ENCODE measurements at places on chromosomes 1 and 21.

- no peak for DNase-seq
Observed at GRCh38 chr1:83318366-83318765, 680.6 kb downstream of the TTLL7 start.

- DNase-seq, result no peak
Observed at GRCh38 chr21:33684923-33685560, 42.7 kb downstream of the ITSN1 start.

- DNase-seq, result no peak
Observed at GRCh38 chr1:1088029-1088800, 14.1 kb upstream of the RNF223 start.

DNA sequence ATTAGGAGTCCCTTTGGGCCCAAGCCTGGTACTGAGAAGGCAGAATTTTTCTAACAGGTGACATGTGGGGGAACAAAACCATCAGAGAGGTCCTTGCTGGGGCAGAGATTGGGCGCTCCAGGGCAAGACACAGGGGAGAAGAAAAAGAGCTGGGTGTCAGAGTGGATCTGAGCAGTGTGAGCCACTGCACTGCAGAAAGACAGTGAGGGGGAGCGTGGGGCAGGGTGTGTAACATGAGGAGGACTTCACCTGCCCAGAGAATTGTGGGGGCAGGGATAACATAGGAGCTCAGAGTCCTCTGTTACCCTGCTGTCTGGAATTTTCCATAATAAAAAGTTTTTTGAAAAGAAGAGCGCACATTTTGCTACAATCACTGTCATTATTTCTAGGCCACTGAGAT, 25.5 kb upstream of the CSF3R start:
- no peak for DNase-seq

DNA sequence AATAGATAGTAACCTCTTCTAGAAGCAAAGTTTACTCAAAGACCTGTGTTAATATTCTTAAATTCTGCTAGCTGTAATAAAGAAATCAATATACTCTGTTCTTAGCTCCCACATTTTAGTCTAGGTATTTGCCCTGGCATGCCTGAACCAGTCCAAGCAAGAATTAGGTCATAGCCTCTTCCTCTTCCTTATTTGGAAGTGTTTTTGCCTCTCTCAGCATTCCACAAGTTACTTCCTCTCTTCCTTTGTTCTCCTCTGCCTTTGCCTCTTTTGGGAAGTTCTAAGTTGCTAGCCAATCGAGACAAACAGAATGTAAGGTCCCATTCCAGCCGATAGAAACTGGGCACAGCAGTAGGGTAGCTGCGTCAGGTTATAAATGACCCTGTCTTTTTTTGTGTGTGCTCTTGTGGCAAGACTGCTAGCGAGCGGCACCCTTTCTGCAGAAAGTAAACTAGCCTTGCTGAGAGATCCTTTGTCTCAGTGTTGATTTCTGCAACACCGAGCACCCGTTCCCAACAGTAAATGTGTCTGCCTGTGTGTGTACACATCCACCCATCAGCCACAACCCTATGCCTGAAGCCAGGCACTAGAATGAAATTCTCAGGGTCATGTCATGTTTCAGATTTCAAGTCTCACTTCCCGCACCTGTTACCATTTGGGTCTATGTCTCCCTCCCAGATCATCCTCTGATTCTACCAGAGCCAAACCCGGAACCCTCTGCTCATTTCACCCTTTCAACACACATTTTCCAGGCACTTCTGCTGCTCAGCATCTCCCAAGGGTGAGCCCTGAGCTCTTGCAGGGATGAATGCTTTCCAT, 37.5 kb downstream of the LRRC3 start:
- DNase-seq, result no peak

DNA sequence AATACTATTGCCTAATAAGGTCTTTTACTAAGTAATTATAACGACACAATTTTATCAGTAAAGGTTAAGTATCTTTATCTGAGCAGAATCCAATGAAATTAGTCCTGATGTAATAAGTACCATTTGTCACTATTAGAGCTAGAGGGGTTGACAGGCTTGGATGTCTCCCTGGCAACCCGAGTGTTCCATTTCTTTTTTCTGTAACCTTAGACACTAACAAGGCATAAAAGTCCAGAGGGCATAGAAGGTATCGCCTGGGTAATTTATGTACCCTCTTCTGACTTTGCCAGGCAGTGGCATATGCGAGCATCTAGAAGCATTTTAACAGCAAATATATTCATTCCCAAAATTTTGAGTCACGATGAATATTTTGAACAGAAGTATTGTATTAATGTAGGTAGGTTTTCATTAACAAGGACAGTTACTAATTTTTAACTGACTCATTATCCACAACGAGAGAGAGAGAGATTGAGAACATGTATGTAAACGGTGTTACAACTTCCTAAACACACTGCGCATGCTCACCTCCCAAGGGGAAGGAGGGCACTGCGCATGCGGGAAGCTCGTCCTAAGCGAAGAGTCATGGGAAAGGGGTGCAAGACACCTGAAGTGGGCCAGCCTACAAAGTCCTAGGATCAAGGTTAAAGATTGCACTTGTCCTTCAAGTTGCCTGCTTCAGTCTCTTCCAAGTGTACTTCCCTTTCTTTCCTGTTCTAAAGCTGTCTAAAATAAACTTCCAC, 423.9 kb downstream of the DSCAM start:
- DNase-seq, result no peak

DNA sequence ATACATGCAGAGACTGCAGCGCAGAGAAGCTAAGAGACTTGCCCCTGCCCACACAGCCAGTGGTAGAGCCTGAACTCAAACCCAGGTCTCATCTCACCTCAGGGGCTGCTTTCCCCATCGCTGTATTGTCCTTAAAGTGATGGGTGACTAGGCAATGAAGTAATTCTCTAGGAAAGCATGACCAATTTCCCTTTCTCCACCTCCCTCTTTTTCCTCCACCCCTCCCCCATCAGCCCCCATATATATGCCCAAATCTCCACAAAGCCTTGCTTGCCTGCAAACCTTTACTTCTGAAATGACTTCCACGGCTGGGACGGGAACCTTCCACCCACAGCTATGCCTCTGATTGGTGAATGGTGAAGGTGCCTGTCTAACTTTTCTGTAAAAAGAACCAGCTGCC, at the start of gene IL24:
TSS of gene IL24 (plus strand) at position 269 of the 400 bp plus-strand sequence. CDS start 390 bp downstream, outside the sequence.
- DNase-seq, result no peak

GRCh38 chr1:95627244-95627643, 393.2 kb downstream of the RWDD3 start:
- DNase-seq, result no peak

DNA sequence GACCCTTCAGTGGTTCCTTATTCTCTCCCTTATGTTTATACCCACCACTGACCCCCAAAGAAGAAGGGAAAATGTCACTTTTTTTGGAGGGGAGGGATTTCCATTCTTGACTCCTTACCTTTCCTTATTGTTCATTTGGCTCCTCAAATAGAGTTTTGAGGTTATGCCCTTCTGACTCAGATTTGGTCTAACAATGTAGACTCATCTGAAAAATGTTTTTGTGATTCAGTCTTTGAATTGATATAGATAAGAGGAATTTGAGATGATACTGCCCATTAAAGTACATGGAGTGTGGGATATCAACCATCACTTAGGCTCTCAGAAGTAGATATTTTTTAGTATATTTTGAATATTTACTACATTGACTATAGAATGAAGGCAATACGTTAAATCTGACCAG, 16.1 kb downstream of the USP1 start:
- DNase-seq, result no peak

DNA sequence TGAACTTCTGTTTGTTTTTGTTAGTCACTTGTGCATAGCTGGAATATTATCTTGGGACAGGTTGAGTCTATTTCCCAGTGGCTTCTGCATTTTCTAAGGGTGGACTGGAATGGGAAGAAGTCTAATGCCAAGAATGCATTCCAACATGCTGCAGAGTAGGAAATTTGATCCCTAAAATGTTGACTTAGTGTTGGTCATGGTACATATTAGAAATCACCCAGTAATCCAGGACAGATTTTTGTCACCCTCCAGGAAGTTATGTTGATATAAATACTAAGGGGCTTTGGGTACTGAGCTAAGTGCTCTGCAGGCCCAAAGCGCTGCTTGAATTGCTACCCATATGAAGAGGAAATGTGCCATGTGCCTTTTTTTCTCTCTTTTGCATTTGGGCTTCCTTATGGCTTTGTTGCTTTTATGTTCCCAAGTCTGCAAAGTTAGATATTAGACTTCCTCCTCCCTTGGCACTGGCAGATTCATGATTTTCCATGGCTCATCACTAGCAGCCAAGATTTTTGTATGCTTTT, 10.0 kb downstream of the ARID1A start:
- DNase-seq, result no peak

DNA sequence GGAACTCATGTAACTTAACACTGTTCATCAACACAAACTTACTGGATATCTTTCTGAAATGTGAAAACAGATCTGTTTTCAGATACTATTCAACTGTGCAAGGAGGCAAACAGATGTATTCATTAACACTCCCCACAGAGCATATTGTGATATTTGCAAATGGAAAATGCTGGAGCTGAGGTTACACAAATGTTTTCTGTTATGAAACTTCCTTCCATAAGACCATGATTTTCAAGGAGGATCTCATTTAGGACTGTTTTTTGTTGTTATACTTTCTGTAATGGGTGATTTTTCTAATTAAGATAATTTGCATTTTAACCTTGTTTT, 56.1 kb downstream of the GABPA start:
- no peak for DNase-seq

- DNase-seq, result no peak
Observed at GRCh38 chr1:18032172-18032859, 75.3 kb upstream of the IGSF21 start.

DNA sequence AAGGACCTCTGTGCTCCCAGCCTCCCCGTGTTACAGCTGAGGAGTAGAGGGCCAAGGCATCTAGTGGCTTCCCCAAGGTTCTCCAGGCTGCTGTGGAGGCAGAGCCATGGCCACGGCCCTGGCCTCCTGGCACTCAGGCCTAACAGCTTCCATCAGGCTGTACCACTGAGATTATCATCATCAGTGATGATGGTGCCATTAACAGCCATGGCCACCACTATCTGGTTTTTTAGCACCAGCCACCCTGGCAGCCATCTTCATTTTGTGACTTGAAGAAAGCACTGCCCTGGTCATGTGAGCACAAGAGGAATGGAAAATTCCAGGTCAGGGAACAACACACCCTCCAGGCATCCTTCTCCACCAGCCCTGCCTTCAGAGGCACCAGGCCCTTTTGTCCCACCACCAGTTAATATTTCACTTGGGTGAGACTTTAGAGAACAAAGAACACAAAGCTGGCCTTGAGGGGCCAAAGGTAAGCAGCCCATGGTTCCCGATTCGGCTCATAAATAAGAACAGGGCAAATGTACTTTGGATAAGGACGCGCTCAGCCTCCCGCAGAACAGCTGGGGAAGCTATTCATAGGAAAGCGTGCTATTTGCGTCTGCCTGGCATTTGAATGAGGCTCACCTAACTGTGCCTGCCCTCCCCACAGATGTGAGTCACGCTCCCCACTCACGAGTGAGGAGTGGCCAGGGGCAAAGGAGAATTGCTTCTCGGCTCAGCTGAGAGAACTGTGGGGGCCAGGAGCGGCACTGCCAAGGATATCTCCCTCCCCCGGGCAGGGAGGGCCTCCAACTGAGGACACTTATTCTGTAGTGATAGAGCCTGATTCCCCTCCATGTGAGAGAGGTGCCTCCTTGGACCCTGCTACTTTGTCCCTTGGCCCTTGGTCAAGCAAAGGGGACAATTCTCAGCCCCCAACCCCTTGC, 95.6 kb downstream of the CD58 start:
- DNase-seq, result peak; percentile 62

- DNase-seq, result no peak
Observed at GRCh38 chr1:8871965-8872399, 6.5 kb downstream of the ENO1 start.

Measured in heart left ventricle (tissue), 16 donors.